HEK293T (cell line): ENCODE measurements at places on chromosomes 13 and 19.

- DNase-seq, result no peak
Observed at GRCh38 chr19:44772959-44773358, 4.7 kb upstream of the CBLC start.

GRCh38 chr13:92530364-92530763 is 696.2 kb upstream of the GPC6 start:
- no peak for DNase-seq

DNA sequence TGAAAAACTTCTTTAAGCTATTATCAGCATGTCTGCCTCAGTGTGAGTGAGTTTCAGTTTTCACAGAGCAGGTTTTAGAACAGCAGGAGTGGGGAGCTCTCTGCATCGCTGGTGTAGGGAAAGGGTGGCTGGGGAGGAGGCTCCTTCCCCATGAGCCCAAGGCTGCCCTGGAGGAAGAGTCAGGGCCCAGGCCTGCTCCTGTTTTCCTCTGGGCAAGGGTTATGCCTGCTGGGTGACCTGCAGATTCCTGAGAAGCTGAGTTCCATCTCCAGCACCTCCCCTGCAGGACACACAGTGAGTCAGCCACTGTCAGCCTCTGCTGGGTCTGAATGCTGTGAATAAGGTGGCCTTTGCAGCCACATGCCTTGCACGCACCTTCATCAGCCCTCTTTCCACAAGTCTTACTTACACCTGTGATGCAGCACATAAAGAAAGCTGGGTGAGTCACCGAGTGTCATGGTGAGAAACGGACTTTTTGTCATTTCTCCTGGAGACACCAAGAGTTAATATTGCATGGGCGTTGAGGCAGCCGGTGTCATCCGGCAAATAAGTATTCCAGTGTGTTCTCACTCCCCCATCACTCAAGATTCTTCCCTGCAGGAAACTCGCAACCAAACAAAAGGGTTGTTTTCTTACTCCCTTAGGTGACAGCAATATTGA is 186.4 kb upstream of the KL start:
- no peak for DNase-seq

GRCh38 chr19:40286235-40286970 is 1.3 kb upstream of the AKT2 start:
- no peak for DNase-seq

DNA sequence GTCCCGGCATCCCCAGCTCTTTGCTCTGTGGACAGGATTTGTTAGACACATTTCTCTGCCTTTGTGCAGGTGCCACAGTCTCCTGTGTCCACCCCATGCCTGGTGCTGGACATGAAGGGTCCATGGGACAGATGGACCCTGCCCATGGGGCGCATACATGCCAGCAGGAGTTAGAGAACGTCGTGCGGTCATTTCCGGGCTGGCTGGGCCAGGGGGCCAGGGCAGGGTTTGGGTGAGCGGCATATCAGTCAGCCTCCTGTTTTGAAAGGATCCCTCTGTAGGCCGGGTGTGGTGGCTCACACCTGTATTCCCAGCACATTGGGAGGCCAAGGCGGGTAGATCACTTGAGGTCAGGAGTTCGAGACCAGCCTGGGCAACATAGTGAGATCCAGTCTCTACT is 11.0 kb downstream of the KLHL26 start:
- no peak for DNase-seq

DNA sequence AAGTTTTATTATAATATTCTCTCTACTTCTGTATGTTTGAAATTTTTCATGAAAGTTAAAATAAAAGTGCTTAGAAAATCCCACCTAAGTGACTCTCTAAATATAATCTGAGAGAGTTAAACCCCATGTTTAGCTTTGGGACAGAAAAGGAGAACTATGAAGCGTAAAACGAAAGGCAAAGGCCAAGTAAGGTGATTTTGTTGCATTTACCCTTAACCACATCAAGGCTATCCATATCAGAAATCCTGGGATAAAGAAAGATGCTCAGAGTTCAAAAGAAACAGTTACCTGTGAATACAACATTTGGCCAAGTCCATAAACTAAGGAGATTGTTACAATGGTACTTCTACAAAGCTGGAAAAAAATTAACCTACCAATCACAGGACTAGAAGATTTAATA is 31.3 kb downstream of the UBL3 start:
- DNase-seq, result no peak

GRCh38 chr13:43240278-43240677 is 216.9 kb downstream of the DNAJC15 start:
- DNase-seq, result no peak

DNA sequence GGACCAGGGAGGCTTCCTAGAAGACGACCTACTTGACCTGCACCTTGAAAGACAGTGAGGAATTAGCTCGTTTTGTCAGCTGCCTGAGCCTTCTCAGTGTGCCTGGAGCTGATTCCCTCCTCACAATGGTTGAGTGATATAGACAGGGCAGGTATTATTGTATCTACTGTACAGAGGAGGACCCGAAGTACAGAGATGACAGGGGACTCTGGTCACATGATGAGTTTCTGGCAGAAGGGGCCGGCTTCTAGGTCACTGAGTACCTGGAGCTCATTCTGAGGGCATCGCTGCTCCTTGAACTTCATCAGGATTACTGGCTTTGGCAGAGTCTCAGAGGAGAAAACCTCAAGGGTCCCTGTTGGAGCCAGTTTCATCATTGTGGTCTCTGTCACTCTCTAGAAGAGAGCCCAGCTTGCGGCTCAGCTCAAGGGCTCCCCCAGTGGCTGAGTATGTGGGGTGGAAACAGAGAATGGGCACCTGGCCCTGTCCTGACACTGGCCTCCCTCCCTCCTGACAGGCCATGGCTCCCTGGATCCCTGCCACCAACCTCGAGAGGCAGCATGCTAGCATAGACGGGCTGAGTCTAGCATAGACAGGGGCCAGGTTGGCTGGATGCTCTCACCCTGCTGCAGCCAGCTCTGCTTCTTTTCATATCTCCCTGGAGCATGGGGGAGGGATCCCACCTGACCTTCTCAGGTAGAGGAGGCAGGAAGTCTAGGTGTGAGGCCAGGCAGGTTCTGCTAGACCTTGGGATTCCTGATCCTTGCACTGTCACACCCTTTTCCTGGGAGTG is 38.7 kb downstream of the NFIX start:
- DNase-seq, result peak; percentile 76

DNA sequence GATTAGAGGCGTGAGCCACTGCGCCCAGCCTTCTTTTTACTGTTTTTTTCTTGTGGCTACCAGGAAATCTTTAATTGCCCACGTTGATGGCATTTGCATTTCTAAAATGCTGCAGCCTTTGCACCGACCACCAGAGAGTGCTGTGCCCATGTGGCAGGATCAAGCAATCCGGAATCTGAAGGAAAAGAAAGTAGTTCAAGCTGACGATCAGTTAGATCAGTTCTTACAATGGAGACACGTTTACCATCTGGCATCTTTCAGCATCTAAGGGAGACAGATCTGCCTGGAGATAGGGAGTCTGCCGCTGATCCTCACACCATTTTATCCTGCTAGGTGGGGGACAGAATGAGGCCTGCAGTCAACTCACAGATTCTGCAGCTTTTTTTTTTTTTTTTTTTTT is 19.9 kb downstream of the TINCR start:
- peak; percentile 70 for DNase-seq

DNA sequence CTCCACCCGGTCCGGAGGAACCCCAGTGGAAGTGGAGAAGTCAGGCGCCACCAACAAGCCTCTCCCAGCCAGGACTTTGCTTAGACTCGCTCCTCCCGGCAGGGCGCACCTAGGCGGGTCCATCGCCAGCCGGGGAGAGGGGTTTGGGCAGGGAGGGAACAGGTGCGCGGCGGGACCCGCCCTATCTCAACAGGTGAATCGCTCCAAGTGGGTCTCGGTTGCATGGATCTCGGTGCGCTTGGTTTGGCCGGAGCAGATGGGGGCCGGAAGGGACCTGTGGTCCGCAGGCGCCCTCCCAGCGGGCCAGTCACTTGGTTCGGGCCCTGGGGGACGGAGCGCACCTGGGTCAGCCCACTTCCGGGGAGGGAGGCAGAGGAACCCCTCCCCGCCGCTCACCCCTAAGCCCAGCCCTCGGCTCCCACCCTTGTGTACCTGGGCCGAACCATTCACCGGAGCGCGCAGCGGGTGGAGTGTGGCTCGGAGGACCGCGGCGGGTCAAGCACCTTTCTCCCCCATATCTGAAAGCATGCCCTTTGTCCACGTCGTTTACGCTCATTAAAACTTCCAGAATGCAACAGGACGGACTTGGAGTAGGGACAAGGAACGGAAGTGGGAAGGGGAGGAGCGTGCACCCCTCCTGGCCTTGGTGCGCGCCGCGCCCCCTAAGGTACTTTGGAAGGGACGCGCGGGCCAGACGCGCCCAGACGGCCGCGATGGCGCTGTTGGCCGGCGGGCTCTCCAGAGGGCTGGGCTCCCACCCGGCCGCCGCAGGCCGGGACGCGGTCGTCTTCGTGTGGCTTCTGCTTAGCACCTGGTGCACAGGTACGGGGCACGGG is at the start of gene LSR:
Gene LSR, plus strand, starts transcription at position 693 of the 836 bp plus-strand sequence. Its CDS starts 21 bp downstream, at position 714.
- peak; percentile 84 for DNase-seq

DNA sequence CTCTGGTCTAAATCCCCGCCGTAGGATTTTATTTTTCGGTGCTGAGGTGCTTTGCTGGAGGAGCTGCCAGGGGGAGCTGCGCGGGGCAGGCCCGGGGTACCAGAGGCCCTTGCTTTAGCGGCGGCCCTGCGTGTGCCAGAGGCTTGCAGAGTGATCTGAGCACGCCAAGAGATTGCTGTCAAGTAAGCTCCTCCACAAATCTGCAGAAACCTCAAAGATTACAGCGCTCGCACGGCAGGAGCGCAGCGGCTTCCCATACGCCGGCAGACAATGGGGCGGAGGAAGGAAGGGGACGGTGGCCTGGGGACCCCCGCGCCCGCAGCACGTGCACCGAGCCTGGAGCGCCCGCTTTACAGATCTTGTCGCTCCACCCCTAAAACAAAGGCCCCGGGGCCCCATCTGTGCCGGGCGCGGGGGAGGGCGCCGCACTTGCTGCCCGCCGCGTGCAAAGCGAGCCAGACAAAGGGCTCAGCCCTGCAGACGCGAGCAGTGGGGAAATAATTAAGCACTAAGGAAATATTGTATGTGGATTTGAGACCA is 9.1 kb upstream of the C19orf12 start:
- no peak for DNase-seq

DNA sequence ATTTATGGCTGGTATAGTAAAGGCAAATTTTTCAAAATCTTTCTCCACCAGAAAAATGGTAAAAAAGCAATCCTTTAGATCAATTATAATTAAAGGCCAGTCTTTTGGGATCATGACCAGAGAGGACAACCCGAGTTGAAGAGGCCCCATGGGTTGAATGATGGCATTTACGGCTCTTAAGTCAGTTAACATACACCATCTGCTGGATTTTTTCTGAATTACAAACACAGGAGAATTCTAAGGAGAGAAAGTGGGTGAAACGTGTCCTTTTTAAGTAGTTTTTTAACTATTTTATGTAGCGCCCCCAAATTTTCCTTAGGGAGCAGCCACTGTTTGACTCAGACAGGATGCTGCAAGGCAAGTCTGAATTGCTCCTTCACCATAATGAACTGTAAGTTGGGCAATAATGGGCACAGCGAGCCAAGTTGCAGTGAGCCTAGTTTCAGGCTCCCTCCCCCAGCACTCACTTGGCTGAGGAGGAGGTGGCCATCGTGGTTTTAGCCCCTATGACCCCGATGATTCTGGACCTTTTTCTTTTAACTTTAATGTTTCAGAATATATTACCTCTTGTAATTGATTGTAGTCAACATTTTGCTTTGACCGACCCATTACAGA is 13.6 kb upstream of the ZNF611 start:
- no peak for DNase-seq

GRCh38 chr19:44722131-44723121 is 23.5 kb downstream of the CEACAM16 start:
- no peak for DNase-seq

- DNase-seq, result no peak
Observed at GRCh38 chr19:45440873-45441654, 17.3 kb upstream of the ERCC1 start.

GRCh38 chr13:80297094-80297493 is 43.8 kb downstream of the SPRY2 start:
- DNase-seq, result no peak

- no peak for DNase-seq
Observed at GRCh38 chr13:102233566-102234208, 168.2 kb downstream of the FGF14 start.

DNA sequence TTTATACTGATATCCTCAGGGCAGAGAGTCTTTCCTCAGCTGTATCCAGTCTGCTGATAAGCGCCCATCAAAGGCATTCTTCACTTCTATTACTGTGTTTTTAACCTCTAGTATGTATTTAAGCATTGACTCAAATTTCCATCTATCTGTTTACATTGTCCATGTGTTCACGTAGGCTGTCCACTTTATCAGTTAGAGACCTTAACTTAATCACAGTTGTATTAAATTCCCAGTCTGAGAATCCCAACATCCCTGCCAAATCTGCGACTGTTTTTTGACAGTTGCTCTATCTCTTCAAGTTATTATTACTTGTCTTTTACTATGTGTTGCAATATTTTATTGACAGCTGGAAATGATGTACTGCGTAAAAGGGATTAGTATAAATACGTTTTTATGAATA is 1613.7 kb upstream of the MIR17HG start:
- no peak for DNase-seq

GRCh38 chr19:38375748-38376147 is 1.4 kb downstream of the PSMD8 start:
- DNase-seq, result no peak

DNA sequence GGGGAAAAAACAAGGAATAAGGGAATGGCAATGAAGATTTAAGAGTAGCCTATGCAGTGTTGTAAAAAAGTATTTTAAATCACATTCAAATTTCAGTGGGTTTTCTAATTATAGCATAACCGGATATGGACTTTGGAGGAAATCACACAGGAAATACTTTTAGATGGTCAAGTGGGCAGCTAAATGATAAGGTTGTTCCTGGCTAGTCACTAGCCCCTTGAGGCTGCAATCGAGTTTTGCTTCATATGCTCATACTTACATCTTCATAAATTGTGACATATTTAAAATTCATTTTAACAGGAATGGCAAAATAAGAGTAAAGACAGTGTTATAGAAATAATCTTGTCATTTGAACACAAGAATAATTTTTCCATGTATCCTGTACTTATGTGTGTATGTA is 88.9 kb downstream of the WDFY2 start:
- DNase-seq, result no peak

- DNase-seq, result no peak
Observed at GRCh38 chr19:8680676-8681344, 17.8 kb downstream of the ACTL9 start.

DNA sequence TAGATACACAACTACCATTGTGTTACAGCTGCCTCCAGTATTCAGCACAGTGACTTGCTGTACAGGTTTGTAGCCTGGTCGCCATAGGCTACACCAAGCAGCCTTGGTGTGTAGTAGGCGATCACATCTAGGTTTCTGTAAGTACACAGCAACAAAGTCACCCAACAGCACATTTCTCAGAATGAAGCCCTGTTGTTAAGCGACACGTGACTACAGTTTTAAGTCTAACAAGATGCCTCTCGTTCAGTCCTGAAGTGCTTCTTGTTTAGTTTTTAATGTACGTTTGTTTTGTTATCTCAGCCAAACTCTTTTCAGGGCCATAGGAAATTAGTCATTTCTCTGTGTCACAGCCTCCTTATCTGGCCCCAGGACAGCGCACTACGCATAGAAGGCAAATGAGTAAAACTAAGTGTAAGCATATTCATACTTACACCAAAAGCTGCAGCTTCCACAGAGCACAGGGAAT is 50.0 kb upstream of the GPR183 start:
- no peak for DNase-seq
